ENCODE measurements at places on chromosomes 1 and 21. TPM values are rescaled to one million over a fixed set of nuclear protein-coding genes. Genes with fewer than 3 reads are reported as not detected.

Gene USH2A
- not detected for total RNA-seq

Gene TENT5C
- 1.1 TPM for total RNA-seq

DNA sequence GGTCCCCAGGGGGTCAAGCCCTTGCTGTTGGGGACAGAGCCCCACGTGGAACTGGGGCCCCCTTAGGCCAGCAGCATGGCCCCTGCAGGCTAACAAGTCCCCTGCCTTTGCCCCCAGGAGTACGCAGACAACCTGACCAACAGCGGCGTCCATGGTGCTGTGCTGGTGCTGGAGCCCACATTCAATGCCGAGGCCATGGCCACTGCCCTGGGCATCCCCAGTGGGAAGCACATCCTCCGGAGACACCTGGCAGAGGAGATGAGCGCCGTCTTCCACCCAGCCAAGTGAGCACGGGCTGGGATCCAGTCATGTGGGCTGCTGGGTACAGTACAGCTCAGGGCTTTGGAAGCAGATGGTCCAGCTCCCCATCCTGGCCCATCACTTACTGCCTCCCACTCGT is 49.6 kb upstream of the TMEM51 start:
- no peak for ATAC-seq

DNA sequence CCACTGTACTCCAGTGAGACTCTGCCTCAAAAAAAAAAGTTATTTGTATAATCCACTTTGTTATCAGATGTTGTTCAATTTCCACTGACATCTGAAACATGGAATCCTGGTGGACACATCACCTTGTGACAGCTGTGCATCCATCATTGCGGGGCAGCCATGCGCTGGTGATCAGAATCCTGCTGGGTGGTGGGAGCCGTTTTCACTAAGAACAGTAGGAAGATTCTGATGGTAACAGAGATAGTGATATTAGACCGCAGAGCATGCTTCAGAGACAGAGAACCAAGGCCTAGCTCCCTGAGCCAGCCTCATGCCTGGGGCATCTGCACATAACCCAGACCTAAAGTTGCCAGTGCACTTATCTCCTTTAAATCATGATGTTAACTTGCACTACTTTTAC is 3.1 kb upstream of the SPRR3 start:
- ATAC-seq = no peak

- ATAC-seq = no peak
Measured at GRCh38 chr1:55981010-55981650, 598.2 kb downstream of the PLPP3 start.

DNA sequence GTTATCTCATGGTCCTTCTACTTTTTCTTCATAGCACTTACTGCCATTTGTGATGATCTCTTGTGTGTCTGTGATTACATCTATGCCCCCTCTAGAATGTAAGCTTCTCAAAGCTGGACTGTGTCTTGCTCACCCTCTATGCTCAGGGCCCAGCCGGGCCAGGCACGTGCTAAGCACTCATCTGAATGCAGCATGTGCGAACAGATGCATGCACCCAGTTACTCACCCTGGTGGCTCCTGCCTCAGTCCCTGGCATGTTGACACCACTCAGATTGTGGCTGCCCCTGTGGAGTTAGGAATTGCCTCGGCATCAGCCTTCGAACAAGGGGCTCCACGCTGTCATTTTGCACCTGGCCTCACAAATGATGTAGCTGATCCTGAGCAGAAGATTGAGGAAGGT is 19.6 kb upstream of the PABPC4 start:
- ATAC-seq = no peak

Gene ZBTB8B
- total RNA-seq = not detected

All from esophagus mucosa (tissue), 1 donor.